ENCODE measurements at places on chromosomes 6 and 20.

GRCh38 chr6:6723361-6723760 lies 134.8 kb downstream of the LY86 start:
- DNase-seq, result no peak

DNA sequence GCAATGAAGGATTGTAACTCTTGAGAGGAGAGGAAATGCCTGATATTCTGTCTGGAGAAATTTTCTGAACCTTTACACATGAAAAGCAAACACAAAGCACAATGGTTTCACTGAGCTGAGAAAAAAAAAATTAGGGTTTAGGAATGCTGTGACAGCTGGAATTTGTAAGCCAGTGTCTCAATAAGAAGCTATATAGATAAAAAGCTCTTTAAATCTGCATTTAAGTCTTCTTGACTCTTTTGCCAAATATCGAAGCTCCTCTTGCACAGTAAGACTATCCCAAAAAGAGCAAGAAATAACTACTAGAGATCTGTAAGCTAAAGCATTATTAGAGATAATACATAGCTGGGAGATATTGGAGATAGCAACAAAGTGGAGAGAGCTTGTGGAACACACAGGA lies 1334.0 kb upstream of the CITED2 start:
- no peak for DNase-seq

DNA sequence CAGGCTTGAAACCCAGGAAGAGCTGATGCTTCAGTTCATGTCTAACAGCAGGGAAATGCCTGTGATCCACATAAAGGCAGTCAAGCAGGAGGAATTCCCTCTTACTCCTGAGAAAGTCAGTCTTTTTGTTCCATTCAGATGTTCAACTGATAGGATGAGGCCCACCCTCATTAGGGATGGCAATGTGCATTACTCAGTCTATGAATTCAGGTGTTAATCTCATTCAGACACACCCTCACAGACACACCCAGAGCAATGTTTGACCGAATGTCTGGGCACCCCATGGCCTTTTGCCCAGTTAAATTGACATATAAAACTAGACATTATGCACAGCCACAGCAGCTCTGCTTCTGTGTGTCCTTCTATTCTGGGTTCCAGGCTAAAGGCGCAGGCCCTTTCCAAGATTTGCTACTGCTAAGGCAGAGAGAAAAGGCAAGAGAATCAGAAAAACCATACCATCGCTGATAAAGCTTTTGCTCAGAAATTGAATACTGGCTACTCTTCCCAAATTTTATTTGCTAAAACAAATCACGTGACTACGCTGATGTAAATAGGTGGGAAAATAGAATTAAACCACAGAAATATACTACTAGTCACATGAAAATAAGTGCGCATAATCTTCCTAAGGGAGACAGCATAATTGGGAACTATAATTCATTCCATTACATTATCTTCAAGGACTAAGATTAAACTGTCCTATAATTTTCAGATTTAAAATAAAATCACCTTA lies 625.0 kb upstream of the MAN1A1 start:
- DNase-seq, result no peak

DNA sequence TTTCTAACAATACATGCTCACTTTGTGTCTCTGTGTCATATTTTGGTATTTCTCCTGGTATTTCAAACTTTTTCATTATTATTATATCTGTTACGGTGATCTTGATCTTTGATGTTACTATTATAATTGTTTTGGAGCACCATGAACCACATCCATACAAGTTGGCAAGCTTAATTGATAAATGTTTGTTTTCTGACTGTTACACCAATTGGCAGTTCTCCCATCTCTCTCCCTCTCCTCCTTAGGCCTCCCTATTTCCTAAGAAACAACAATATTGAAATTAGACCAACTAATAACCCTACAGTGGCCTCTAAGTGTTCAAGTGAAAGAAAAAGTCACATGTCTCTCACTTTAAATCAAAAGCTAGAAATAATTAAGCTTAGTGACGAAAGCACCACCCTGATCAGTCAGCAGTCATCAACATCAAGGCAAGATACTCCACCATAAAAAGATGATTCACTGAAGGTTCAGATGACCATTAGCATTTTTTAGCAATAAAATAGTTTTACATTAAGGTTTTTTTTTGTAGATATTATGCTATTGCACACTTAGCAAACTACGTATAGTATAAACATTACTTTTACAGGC lies 61.5 kb downstream of the IBTK start:
- DNase-seq, result no peak

DNA sequence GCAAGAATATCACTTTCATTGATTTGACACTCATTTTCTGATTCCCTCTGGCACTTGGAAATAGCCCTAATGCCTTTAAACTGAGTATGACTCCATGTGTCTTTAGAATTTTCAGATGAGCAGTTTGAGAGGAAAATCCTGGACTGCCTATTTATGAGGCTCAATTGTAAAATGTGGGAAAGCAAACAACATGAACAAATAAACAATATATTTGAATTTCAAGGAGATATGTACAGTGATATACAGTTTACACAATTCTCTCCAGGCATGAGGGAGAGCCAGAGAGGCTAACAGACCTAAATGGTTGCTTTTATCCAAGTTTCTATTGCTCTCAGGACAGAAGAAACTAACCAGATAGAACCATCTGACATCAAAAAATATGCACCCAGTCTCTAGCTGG lies 748.2 kb upstream of the NRSN1 start:
- DNase-seq, result no peak
